ENCODE measurements at places on chromosomes 6 and 20.

DNA sequence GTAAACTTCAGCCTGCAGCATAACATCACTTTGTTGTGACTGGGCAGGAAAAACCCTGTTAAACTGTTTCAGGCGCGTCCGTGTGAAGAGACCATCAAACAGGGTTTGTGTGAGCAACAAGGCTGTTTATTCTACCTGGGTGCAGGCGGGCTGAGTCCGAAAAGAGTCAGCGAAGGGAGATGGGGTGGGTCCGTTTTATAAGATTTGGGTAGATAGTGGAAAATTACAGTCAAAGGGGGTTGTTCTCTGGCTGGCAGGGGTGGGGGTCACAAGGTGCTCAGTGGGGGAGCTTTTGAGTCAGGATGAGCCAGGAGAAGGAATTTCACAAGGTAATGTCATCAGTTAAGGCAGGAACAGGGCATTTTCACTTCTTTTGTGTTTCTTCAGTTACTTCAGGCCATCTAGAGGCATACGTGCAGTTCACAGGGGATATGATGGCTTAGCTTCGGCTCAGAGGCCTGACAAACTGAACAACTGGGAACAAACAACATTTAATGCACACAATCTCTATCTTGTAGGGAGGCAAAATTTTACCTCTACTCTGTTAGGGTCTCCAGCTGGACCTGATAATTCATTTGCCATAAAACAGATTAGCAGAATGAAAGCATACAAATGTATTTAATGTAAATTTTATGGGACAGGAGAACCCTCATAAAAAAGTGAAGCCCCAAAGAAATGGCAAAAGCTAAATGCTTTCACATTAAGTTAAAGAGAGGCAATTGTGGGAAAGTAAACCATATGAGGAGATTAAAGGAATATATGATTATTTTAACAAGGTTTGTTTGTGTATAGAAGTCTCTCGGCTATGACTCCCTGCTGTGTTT is 58.3 kb upstream of the HFE start:
- DNase-seq, result no peak

GRCh38 chr6:168367285-168367751 is 47.7 kb upstream of the DACT2 start:
- no peak for DNase-seq

DNA sequence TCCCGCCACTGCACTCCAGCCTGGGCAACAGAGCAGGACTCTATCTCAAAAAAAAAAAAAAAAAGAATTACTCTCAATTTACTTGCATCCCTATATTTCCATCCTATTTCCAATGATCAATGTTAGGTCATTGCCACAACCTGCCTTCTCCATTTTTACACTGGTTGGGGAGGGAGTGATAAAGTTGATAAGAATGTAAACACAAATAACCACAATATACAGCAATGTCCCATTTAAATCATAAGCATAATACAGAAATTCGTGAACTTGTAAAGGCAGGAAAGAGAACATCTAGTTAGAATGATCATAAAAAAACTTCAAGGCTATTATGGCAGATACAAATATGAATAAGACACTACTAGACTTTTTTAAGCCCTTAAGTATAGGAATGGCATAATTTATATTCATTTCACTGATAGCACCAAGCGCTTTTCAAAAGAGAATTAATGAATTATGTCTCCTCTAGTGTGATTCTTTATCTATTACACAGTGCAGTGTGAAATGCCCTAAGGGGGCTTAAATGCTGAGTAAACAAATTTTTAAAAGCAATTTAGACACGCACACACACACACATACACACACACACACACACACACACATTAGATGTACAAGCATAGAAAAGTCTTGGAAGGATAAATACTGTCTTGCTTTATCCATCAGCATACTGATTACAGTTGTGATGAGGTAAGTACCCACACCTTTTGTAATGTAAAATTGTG is 33.5 kb upstream of the RAB23 start:
- no peak for DNase-seq

DNA sequence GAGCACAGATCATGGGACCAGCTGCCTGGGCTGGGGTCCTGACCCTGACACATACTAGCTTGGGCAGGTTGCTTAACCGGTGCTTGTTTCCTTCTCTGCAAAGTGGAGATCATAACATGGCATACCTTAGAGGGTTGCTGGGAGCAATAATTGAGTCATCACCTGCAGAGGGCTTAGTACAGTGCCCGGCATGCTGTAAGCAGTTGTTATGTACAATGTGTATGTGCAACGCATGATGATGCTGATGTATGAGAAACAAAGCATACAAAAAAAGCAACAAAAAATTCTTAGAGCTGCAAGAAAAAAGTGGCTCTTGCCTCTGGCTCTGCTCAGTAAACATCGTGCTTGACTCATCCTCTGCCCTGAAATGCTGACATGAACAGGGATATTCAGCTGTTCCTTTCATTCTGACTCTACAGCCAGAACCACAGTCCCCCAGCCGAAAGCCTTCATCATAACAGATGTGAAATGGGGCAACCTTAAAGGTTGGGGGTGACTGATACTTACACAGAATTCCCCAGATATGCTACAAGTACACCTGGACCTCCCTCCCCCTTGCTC is 91.7 kb downstream of the CLIC5 start:
- DNase-seq, result no peak

DNA sequence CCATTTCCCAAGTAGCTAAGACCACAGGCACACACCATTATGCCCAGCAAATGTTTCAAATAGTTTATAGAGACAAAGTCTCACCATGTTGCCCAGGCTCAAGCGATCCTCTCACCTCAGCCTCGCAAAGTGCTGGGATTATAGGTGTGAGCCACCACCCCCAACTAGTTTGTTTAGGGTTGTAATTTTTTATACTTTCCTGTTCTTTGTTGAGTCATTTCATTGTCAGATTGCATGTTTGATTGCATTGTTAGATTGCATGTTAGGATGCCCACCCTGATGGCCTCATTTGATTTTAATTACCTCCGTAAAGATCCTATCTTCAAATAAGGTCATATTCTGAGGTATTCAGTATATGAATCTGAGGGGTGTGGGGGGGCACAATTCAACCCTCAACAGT is 73.3 kb upstream of the SASH1 start:
- DNase-seq, result no peak

- DNase-seq, result no peak
These were observed 17.0 kb downstream of the UQCC2 start for GRCh38 chr6:33694401-33694931.

GRCh38 chr20:44023515-44024371 is 109.1 kb downstream of the TOX2 start:
- DNase-seq, result no peak

- DNase-seq, result no peak
These were observed 400.2 kb downstream of the HACE1 start for GRCh38 chr6:104459543-104459942.

- no peak for DNase-seq
These were observed 46.7 kb downstream of the TIAM2 start for GRCh38 chr6:155041741-155042279.

DNA sequence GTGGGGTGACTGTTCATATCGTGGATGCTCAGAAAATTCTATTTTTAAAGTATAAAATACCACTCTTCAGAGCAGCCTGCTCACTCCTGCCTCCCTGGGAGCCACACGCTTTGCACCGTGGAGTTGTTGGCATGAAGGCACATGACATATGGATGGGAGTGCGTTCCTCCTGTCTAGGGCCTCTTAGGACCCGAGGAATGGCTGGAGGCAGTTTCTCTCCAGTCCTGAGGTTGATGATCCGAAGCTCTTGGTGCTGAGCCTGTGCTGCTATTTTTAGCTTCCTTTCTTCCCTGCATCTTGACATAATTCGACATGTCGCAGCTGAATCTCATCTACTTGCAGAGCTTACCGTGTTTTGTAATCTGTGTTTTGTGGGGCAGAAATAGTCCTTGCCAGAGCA is 73.9 kb downstream of the PHACTR3 start:
- DNase-seq, result no peak

- no peak for DNase-seq
These were observed 273.6 kb downstream of the ADGB start for GRCh38 chr6:146872426-146872785.

- no peak for DNase-seq
These were observed 88.4 kb downstream of the PXDC1 start for GRCh38 chr6:3663081-3663480.

DNA sequence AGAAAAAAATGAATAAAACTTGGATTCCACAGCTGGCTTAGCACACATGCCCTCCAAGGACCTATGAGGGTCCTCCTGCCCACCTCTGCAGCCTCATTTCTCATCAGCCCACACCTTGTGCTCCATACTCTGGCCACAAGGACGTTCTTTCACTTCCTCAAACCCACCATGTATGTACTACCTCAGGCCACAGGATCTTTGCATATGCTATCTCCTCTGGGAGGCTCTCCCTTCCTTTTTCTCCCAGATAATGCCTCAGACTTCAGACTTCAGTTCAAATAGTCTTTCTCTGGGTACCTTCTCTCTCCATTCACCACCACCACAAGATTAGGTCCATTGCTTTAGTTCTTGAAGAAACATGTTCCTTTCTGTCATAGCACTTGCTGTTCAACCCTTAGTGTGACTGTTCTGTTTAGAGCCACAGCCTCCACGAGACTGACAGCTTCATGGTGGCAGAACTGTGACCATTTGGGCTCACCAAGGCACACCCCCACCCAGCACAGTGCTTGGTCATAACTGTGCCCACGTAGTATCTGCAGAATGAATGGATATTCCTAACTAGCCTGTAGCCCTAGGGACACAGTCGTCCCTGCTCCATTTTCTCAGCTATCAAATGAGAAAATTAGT is 146.7 kb upstream of the LRFN2 start:
- no peak for DNase-seq

DNA sequence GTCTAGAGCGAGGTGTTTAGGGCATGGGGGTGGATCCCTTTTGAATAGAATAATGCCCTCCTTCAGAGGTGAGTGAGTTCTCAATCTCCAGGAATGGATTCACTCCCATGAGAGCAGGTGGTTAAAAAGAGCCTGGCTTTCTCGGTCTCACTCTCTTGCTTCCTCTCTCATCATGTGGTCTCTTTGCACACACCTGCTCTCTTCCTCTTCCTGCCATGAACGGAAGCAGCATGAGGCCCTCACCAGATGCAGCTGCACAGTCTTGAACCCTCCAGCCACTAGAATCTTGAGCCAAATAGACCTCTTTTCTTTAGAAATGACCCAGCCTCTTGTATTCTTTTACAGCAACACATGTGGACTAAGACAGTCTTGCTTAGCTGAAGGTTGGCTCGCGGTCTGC is 119.3 kb downstream of the BMP7 start:
- DNase-seq, result no peak

- no peak for DNase-seq
These were observed 15.9 kb downstream of the SEC63 start for GRCh38 chr6:107942142-107942541.

GRCh38 chr6:16311763-16312162 is 73.4 kb downstream of the GMPR start:
- no peak for DNase-seq

- no peak for DNase-seq
These were observed 51.5 kb upstream of the EPB41L1 start for GRCh38 chr20:36102809-36103596.

GRCh38 chr20:25059866-25060465 is 2.0 kb upstream of the ACSS1 start:
- no peak for DNase-seq
